ENCODE measurements at places on chromosomes 16 and 17.

DNA sequence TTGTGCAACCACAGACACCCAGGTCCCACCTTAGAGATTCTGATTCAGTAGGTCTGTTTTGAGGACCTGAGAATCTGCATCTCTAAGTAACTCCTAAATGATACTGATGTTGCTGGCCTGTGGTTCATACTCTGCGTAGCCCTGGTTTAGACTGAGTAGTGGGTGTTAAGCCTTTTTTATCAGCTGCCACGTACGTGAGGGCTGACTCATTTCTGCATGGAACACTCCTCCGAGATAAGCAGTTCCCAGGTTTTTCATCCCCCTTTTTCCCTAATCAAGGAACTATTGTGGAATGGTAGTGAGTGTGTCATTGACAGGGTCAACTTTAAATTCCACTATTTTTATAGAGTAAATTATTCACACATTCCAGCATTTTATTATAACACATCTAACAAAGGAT, 26.1 kb downstream of the CDRT4 start:
- no peak for DNase-seq

DNA sequence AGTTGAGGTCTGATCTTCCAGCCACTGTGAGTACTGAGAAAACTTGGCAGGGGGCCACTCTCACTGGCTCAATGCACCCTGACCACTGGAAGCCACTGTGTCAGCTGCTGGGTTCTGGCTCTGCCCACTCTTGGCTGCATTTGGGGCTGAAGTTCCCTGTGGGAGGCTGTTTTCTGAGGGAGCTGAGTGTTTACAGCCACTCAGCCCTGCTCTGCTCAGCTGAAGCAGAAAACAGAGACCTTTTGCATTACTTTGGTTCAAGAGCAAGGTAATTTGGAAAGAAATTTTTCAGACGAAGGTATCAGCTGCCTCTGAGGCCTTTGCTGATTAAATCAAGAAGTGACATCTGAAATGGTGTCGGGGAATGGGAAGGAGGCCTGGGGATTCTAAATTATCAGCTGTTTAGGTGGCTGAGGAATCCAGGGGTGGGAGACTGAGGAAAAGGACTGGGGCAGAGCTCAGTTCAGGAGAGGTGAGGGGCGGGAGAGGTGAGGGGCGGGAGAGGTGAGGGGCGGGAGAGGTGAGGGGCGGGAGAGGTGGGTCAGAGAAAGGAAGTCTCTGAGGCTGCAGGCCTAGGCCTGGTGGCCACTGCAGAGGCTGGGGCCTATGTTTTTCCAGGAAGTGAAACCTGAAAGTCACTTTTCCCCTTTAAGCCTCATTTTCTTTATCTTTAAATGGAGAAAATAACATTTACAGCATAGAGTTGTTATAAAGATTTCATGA, at the start of gene ACSM5:
ACSM5 (plus strand) TSS at position 137 of the 723 bp plus-strand sequence. CDS start 1,951 bp downstream, outside the sequence.
- DNase-seq, result no peak

GRCh38 chr16:87101903-87102302, 215.3 kb downstream of the C16orf95 start:
- DNase-seq, result no peak

DNA sequence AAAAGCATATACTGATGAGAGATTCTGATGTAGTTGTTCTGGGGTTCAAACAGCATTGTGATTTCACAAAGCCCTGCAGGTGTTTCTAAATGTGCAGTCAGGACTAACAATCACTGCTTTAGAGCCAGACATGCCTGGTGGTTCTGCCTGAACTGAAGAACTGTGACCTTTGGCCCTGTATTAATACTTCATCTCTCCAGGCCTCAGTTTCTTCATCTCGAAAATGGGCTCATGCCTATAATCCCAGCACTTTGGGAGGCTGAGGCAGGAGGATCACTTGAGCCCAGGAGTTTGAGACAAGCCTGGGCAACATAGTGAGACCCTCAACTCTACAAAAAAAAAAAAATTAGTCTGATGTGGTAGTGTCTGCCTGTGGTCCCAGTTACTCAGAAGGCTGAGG, 3.9 kb downstream of the DNAI2 start:
- DNase-seq, result no peak

DNA sequence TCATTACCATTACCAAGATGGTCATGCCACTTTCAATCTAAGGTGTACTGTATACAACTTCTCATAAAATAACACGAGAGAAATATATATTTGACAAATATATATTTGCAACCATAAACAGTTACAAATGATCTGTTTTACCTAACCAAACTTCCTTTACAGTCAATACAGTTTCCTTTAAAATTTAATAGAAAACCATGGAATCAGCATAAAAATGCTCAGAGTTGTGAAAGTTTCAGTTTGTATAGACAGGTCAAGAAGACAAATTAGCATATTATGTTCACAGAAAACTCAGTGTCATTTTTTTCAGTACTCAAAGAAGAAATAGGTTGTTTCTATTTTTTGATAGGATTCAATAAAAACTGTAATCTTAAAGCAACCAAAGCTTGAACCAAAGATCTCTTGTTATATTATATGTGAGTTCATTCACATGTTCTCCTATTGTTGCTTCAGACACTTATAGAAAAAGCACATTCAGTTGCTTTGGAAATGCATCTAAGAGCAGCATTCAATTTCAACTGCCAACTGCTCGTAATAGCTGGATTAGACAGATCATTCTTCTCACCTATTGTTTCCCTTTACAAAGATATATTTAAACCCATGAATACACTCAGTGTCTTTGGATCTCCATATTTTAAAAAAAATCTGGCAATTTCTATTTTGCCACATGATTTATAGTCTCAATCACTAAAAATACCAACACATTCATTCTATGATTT, 15.1 kb downstream of the SSH2 start:
- DNase-seq, result no peak

- DNase-seq, result no peak
Measured at GRCh38 chr17:66562119-66562518, 259.7 kb downstream of the PRKCA start.
